Upper lobe of left lung (tissue), 6 donors: ENCODE measurements at places on chromosomes 1 and 21. TPM values are rescaled to one million over a fixed set of nuclear protein-coding genes. Genes with fewer than 3 reads are reported as not detected.

DNA sequence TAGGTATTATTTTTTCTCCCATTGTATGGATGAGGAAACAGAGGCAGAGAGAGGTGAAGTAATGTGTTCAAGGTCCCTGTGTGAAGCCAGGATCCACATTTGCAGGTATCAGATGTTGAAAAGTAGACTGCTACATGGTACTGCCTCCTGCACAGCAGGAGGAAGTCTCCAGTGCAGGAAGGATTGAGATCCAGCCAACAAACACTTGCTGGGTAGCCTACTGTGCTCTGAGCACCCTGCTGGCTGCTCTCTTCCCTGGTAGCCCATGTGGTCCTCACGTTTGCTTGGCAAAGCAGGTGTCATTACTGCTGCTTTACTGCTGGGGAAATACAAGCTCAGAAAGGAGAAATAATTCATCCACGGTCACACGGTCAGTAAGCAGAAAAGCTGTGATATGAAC is 21.3 kb upstream of the GRIK3 start:
- H3K4me3 ChIP-seq: no peak overlapping the region
- no peak for DNase-seq
- H3K27me3 ChIP-seq: no peaks in the 10 kb centered on the region
- no peaks in the 10 kb centered on the region for H3K36me3 ChIP-seq

DNA sequence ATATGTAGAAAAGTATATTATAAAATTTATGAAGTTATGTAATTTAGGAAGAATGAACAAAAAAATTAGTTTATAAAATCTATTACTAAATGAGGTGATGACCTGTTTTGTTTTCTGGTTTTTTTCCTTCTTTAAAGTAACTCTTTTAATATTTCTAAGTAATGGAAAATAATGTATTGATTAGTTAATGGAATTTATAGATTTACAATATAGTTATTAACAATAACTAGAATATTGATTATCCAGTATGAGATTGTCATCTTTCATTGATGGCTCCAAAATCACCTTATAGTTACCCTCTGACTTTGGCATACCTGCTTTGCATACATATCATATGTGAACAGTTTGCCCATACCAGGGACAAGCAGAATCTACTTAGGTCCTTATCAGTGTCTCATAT is 23.4 kb downstream of the CAMSAP2 start:
- H3K27me3 ChIP-seq: no peaks in the 10 kb centered on the region
- no peak overlapping the region for H3K4me3 ChIP-seq
- no peak overlapping the region for H3K27ac ChIP-seq
- H3K36me3 ChIP-seq: no peaks in the 10 kb centered on the region
- DNase-seq: no peak

DNA sequence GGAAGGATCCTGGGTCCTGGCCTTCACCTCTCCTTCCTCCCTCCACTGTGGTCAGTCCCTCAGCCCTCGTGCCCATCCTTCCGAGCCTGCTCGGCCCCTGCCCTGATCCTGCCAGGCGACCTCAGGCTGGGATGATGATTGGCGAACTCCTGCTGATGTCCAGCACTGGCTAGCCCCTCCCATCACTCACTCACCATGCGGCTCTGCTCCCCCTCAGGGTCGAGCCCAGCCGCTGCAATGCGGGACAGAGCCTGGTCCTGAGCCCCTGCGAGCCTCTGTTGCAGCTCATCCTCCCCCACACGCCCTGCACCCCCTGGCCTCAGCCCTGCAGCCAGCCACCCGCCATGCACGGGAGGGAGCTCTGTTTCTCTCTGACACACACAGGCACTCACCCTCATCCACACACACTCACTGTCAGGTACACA is 100.2 kb downstream of the DMRTB1 start:
- no peak overlapping the region for H3K27ac ChIP-seq
- no peaks in the 10 kb centered on the region for H3K4me1 ChIP-seq
- no peaks in the 10 kb centered on the region for H3K27me3 ChIP-seq

- H3K27me3 ChIP-seq: no peaks in the 10 kb centered on the region
- no peaks in the 10 kb centered on the region for H3K36me3 ChIP-seq
- H3K27ac ChIP-seq: no peak overlapping the region
- H3K4me1 ChIP-seq: peaks cover 19% of the 10 kb centered on the region
- H3K4me3 ChIP-seq: no peak overlapping the region
Observed at GRCh38 chr21:26067836-26068594, 102.6 kb downstream of the APP start.

DNA sequence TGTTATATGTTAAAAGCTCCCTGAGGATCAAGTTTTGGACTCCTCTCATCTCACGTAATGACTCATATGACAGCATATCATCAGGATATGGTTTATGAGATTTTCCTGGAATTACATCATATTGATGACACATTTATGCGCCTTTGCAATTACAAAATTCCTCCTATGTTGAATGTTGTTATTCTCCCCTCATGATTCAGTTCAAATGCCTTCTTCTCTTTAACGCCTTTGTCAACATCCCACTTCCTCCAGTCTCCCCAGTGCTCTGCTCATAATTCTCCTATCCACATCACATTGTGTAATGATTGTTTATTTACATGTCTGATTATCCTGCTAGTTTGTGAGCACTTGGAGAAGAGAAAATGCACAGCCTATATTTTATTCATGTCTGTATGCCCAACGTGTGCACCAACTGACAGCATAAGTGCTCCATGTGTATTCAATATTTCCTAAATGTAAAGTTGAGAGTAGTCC is 80.9 kb upstream of the BACH1 start:
- no peaks in the 10 kb centered on the region for H3K27me3 ChIP-seq
- H3K27ac ChIP-seq: peak overlapping the region; percentile 25
- H3K4me1 ChIP-seq: peaks cover 10% of the 10 kb centered on the region
- H3K36me3 ChIP-seq: no peaks in the 10 kb centered on the region
- no peak for DNase-seq
- no peak overlapping the region for H3K4me3 ChIP-seq

The HENMT1 gene
- 5.0 TPM for total RNA-seq

The PDE9A gene
- 6.3 TPM for total RNA-seq

The YTHDF2 gene
- 57.5 TPM for total RNA-seq
